Hematopoietic multipotent progenitor cell treated with erythropoietin and hydrocortisone succinate and interleukin-3 and kit ligand, for 15 days (in vitro differentiated cells): ENCODE measurements at places on chromosomes 1 and 21.

- no peak for DNase-seq
Measured at GRCh38 chr1:239657291-239657690, 270.9 kb downstream of the CHRM3 start.

GRCh38 chr1:30892671-30893073 lies 15.9 kb downstream of the SDC3 start:
- DNase-seq, result no peak

DNA sequence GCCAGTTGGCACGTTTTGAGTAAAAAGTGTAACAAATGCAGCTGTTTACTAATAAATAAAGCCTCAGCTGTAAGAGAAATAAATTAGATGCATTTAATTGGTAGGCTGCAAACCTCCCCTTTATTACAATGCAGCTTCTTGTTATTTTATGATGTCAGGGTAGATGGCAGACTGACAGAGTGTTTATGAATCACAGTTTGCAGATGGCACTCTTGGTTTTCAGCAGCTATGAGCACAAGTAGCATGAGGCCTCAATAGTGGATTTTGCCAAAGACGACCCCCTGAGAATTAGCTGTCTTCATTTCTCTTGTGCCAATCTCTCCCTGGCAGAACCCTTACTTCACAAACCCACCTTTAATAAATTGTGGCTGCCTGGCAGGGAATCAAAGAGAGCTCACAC lies 161.2 kb upstream of the C1orf87 start:
- DNase-seq, result no peak

DNA sequence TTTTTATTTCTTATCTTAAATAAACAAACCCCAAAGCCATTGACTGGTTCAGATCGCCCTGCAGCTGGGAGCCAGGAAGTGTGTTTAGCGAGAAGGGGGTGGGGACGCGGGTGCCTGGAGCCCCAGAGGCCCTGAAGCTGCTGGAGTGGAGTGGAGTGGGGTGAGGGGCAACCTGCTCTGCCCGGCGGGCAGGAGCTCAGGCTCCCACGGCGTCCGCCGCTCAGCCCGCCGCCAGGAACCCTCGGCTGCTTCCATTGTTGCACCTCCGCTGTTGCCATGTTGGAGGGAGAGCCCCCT lies 673 bp downstream of the PIK3C2B start:
- no peak for DNase-seq

GRCh38 chr1:4584449-4584848 lies 70.0 kb upstream of the AJAP1 start:
- no peak for DNase-seq
